ENCODE measurements at places on chromosomes 16 and 17.
A peak's percentile ranks its signal among the peaks of the same experiment; 100 is the strongest.

- no peak for DNase-seq
These were observed 47.2 kb downstream of the GPR139 start for GRCh38 chr16:20026361-20027072.

- peak; percentile 64 for DNase-seq
These were observed 297.5 kb downstream of the CA10 start for GRCh38 chr17:51860954-51861561.

DNA sequence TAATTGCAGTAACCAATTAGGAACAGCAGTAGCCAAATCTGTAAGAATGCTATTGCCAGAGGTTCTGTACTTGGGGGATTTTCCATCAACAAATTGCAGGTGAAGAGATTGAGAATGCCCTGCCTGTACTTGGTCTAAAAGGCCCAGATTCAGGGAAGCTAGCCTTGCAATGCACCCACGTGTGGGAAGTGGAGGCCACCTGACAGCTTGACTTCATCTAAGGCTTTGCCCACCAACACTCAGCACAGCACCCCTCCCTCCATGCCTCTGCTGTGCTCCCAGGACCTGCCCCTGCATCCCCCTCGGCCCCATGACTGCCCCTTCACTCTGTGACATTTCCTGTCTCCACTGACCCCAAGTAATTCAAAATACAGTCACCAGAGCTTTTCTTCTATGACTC lies 79.1 kb upstream of the CDH5 start:
- no peak for DNase-seq

DNA sequence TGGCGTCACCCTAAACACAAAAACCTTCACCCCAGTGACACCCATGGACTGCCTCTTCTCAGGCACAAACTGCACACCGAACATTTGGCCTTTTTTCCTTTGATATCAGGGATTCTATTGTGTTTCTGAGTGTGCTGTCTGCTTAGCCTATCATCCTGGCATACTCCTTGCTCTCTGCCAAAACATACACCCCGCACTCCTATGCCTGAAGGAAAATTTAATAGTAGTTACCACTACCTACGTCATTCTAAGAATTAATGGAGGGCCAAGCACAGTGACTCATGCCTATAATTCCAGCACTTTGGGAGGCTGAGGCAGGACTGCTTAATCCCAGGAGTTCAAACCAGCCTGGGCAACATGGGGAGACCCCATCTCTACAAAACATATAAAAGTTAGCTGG lies 19.9 kb upstream of the SLFN13 start:
- DNase-seq = no peak

- no peak for DNase-seq
These were observed 29.4 kb downstream of the ANKFY1 start for GRCh38 chr17:4234401-4234800.

GRCh38 chr17:60827943-60828342 lies 150.3 kb downstream of the BCAS3 start:
- no peak for DNase-seq

DNA sequence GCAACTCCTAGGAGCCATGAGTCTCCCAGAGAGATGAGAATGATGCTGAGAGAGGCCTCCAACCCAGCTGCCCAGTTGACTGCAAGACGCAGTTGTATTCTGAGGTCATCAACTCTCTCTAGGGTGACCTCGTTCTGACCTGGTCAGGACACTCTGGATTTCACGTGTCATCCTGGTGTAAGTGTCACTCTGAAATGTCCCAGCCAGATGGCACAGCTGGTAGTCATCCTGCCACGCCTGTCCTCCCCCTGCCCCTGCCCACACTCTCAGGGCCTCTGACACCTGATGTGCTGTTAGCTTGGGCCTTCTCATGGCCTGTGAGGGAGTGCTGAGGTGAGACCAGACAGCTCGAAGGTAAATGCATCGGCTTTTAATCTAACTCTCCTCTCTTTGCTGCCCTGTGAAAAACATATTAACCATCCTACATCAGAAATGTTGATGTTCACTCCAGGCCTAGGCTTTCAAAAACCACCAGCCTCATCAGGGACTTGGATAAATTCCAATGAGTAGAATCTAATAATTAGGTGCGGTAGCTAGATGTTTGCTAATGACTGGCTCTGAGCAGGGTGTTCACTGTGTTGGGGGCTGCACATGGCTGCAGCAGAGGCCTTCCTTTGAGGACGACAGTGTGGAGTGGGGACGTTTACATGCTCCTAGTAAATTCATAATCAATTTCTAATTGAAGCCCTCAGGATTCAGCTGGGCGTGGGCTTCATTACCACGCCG lies 13.8 kb downstream of the MLYCD start:
- no peak for DNase-seq

- DNase-seq = no peak
These were observed 43.8 kb downstream of the PIMREG start for GRCh38 chr17:6488008-6488539.

GRCh38 chr17:3636908-3637373 lies 381 bp downstream of the CTNS start:
- no peak for DNase-seq

- no peak for DNase-seq
These were observed 363.9 kb upstream of the TNRC6C start for GRCh38 chr17:77594416-77595209.

- no peak for DNase-seq
These were observed 414.6 kb downstream of the SLC39A11 start for GRCh38 chr17:72677714-72678390.

DNA sequence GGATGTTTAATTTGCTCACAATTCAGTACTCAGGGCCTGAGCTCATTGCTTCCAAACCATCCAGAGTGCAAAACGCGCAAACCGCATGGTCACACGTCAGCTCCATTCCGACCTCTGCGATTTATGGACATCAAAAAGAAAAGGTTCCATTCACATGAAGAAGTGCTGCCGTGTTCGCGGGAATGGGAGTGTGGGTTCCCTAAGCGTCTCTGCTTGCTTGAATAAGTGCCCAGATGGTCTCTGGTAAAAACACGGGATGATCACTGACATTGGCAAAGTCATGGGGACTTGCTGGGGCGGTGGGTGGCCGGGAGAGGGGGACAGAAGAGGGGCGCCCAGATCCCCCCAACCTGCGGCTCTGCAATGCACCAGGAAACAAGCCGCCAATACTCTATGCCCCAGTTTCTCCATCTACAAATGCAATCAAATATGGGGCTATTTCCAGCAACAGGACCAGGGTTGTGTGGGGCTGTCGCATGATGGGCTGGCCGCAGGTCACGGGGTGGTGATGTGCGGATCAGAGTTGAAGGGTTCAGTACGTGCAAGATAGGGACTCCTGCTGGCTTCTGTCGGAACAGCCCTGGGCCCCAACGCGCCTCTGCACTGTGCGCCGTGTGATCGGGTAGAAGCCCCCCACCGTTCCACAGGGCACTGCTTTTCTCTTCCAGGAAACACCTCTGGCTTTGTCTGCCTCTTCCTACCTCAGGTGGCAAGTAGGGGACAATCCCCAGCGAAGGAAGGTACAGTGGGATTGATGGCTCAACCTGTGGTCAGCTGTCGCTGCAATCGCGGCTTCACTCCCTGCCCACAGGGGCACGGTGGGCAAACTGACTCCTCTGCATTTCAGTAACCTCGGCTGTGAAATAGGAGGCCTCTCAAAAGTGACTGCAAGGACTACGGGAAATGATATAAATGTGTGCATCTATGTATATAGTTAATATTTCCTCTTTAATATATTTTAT lies 11.2 kb downstream of the FOXF1 start:
- DNase-seq = no peak

GRCh38 chr16:30166202-30166902 lies 17.1 kb upstream of the CORO1A start:
- no peak for DNase-seq

DNA sequence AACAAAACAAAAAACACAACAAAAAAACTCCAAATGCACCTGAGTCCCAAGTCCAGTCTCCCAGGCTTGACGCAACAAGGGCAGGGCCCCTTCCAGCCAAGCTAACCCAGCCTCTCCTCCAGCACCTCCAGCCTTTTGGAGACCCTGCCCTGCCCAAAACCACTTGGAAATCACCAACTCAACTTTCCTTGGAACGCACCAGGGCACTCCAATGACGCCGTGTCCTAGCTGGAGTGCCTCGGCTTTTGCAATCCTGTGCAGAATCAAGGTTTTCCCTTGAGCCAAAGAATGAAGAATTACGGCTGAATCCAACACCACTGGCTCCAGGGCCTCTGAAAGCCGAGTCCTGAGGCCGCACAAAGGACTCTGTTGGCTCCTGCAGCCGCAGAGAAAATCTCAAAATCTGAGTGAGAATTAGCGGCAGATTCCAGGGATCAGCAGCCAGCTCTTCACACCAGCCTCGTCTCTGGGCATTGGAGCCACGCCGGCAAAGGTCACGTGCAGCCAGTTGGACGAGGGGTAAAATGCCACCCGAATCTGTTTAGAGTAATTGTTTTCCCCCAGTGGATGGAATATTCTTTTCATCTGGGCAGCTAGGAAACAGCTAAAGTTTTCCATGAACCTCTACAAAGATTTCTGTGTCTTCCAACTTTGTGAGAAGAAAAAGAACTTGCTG lies 9.7 kb upstream of the BAIAP2 start:
- DNase-seq = no peak

GRCh38 chr17:31266042-31266441 lies 31.0 kb downstream of the OMG start:
- DNase-seq = no peak

DNA sequence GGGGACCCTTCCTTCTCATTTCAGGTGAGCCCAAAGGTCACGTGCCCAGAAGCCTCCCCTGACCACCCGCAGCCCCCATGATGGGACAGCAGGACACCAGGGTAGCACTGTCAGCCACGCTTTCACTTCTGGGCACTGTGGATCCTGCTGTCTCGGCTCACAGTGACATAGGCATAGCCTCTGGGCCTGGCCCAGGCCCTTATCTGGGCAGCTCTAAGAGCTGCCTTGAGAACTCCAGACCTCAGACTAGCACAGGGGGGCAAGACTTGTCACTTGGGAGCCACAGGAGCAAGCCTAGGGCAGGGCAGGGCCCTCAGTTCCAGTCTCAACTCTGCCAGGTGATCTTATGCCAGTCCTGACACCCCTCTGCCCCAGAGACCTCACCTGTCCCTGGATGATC lies 4.7 kb downstream of the NATD1 start:
- DNase-seq = no peak

GRCh38 chr16:87784812-87785211 lies 19.0 kb upstream of the KLHDC4 start:
- no peak for DNase-seq

DNA sequence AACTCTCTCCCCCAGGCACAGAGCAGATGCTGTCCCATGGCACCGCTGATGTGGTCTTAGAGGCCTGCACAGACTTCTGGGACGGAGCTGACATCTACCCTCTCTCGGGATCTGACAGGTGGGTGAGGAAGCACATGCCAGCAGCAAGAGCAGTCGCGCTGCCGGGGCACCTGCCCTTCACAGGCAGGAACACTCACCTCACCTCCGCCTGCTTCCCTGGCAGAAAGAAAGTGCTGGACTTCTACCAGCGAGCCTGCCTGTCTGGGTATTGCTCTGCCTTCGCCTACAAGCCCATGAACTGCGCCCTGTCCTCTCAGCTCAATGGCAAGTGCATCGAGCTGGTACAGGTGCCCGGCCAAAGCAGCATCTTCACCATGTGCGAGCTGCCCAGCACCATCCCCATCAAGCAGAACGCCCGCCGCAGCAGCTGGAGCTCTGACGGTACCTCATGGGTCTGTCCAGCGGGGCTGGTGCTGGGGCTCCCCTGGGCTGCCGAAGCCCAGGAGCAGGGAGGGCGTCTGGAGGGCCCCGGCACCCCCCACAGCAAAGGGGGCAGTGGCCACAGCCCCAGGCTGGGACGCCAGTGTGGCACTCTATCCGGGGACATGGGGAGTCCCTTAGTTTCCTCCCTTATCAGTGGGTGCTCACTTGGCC lies 21.7 kb downstream of the CASKIN2 start:
- no peak for DNase-seq

DNA sequence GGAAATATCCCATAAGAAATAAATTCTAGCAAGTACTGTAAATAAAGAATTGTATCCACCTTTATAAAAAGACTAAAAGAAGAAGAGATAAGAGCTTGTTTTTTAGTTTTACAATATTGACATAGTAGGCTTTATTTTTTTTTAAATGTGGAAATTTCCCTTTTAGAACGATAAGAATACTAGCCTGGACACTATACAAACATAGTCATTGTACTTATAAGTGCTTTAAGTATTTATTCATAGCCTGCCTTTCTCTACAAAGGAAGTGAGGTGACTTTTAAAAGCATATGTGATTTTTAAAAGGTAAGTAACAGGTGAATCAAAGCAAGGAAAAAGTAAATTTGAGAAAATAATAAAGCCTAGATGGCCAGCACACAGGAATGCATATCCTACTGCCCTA lies 17.7 kb downstream of the TOX3 start:
- no peak for DNase-seq

DNA sequence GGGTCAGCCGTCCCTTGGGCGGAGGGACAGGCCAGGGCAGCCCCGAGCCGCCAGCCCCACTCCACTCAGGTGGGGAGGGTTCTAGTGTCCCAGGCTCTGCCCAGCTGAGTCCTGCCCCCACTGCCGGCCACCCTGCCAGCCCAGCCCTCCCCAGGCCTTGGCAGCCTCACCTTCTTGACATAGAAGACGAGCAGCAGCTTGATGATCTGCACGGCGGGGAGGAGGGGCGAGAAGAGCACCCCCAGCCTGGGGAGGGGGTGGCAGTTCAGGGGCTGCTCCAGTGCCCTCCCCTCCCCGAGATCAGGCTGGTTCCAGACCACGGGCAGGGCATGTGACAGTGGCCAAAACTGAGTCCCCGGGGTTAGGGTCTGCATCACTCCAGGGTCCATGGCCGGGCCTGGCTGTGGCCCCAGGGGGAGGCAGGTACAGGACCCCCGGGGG lies 9.7 kb downstream of the TMC6 start:
- no peak for DNase-seq

DNA sequence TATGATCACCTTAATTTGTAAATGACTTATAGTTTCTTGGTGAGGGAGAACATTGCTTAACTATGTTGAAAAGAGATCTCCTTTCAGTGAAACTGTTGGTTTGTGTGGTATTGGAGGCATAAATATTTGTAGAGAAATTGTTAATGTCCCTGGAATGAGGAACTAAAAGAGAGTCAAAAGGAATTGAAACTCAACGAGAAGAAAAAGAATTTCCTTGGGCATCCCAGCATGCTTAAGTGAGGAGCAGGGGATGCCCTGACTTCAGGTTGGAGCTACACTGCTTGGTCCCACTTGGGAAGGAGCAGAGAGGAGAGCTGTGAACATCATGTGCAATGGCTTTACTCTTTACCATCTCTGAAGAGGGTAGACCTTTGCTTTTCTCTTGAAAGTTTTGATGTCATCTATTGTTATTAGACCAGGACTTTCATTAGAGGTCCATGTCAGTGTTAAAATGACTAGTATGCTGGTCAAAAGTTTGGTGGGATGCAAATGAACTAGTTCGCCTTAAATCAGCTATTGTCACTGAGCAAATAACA lies 21.7 kb downstream of the KRT23 start:
- DNase-seq = no peak

GRCh38 chr17:17403899-17404576 lies 72.8 kb upstream of the MED9 start:
- DNase-seq = no peak

GRCh38 chr17:43132117-43132516 lies 7.0 kb upstream of the BRCA1 start:
- no peak for DNase-seq

Data from neuronal stem cell (in vitro differentiated cells).